ENCODE measurements at places on chromosomes 1 and 21. TPM values are rescaled to one million over a fixed set of nuclear protein-coding genes. Genes with fewer than 3 reads are reported as not detected.

Gene CFHR5
- total RNA-seq, result not detected

Gene NTNG1
- 7.9 TPM for total RNA-seq

Gene KLHDC9
- total RNA-seq, result 3.7 TPM

Gene TNN
- not detected for total RNA-seq

Gene SPRR4
- total RNA-seq, result not detected

Gene TNFRSF14
- total RNA-seq, result 5.9 TPM

Gene SHC1
- 225 TPM for total RNA-seq

Gene KRTAP19-8
- not detected for total RNA-seq

Gene CFHR4
- total RNA-seq, result not detected

Gene SPATA6
- 3.2 TPM for total RNA-seq

Gene FAM43B
- total RNA-seq, result 0.16 TPM

Gene MX2
- total RNA-seq, result 0.38 TPM

Gene NBPF20
- total RNA-seq, result 1.3 TPM

Gene HYI
- 108 TPM for total RNA-seq

Gene C1QTNF12
- total RNA-seq, result 1.3 TPM

Gene CCDC181
- total RNA-seq, result 0.65 TPM

Gene S100A16
- 734 TPM for total RNA-seq

Gene GNG4
- 0.51 TPM for total RNA-seq

Gene DCST2
- total RNA-seq, result 0.13 TPM

Gene PGLYRP3
- total RNA-seq, result not detected

Gene C1orf52
- 16.2 TPM for total RNA-seq

Gene S100A14
- total RNA-seq, result 1.1 TPM
